ENCODE measurements at places on chromosomes 11 and 22.

DNA sequence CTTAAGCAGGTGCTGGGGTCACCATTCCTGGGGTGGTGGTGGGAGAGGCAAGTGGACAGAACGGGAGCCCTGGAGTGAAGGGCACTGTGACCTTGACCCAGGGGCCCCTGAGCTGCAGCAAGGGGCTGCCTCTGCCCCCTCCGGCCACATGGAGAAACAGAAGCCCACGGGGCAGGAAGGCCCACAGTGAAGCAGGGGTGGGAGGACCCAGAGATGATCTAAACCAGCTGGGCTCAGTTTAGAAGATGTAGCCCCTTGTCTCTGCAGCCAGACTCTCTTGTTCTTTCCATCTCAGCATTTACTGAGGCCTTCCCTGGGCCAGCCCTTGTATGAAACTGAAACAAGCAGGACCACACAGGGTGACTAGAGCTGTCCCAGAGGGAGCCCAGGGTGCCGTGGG is 30.5 kb downstream of the WNT11 start:
- DNase-seq, result no peak

DNA sequence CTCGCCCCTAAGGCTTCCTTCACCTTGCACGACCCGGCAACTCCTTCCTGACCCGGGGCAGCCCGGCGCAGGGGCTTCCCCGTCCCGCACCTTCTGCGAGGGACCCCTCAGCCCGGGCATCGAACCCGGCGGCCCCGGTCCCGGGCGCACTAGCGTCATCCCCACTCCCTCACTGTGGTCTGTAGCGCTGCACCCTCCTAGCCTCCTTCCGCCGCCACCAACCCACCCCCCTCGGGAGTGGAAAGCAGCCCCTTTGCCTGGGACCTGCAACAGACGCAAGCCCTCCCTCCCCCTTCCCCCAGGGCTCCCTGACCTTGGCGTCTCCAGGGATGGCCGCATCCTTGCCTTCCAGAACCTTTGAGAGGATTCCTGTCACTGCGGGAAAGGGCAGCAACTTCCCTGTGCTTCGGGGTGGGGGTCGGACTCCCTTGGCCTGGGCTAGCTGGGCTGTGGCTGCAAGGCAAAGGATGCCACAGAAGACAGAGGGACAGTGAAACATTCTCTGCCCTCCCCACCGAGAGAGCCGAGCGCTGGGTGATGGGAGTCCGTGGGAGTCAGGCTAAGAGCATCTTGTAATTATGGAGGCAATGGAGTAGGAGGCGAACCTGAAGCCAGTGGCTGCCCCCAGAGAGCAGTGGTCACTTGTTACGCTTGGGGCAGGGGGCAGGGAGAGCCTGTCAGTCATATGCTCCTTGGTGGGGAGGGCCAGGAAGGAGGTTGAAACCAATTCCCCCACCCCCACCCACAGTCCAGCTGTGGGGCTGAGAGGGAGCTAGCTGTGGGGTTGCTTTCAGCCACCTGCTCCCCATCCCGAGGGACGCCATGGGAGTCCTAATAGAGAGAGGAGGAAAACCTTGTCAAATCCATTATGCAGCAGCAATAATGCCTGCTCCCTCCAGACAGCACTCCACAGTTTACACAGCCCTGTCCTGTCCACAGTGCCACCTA is 920 bp downstream of the TMEM132A start:
- DNase-seq, result no peak

GRCh38 chr11:41379084-41379483 is 80.4 kb downstream of the LRRC4C start:
- DNase-seq, result no peak

- peak; percentile 37 for DNase-seq
These were observed 35.4 kb downstream of the MCHR1 start for GRCh38 chr22:40714499-40715337.

GRCh38 chr22:30873661-30874060 is 94.9 kb downstream of the MORC2 start:
- no peak for DNase-seq

DNA sequence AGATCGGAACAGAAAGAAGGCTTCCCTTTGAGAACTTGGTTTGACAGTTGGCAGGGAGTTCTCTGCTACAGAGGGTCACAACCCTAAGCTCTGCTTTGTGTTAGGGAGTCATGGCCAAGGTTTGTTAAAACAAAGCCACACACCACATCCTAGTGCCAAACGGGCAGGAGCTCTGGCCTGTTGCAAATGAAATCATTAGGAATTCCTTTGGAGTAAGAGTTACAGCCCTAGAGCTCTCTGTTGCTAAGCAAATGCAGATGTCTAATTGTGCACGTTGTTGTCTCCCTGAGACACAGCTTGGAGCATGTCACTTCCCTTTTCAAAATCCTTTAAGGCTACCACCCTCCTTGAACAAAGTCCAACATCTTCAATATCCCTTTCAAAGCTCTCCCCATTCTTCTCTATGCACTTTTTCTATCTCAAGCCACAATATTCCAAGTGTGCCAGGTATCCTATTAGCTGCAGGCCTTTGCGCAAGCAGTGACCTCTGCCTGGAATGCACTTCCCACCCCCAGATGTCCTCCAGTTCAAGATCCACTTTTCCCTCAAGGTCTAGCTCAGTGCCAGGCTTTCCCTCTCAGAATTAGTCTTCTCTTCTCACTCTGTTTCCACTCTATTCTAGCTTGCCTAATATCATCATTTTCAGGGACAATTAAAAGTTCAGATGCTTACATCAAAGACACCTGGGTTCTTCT is 253.7 kb upstream of the POU2AF2 start:
- DNase-seq, result peak; percentile 91

GRCh38 chr11:96111308-96111707 is 187.4 kb upstream of the MTMR2 start:
- DNase-seq, result no peak

- peak; percentile 53 for DNase-seq
These were observed 650 bp upstream of the NUP50 start for GRCh38 chr22:45163099-45163450.

All from fibroblast of mammary gland (primary cell).